ENCODE measurements at places on chromosomes 2 and 18.
A peak's percentile ranks its signal among the peaks of the same experiment; 100 is the strongest.

DNA sequence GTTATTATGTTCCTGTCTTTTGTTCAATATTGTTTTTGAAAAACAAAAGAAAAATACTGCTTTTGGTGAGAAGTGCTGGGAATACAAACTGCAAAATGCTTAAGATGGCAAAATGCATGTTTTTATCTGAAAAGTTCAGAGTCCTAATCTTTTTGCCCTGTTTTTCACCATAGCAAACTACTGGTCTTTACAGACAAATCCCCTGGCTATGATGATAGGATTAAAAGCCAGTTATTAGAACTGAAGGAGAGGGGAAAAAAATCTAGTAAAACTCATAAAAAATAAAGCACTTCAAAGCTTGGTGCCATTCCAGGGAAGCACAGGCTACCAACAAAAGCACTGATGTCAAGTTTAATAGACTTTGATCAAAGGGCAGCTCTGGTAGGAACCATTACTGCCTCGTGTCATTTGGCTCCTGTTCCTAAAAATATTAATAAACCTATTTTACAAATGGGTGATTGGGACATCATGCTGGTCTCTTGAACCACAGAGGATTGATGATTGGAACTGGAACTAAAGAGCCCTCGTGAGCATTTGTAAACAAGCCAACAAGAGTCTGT lies 194.7 kb downstream of the RAB3GAP1 start:
- DNase-seq = no peak

GRCh38 chr18:79396431-79397246 lies 909 bp downstream of the NFATC1 start:
- peak; percentile 65 for DNase-seq

GRCh38 chr2:8636721-8637636 lies 44.9 kb upstream of the ID2 start:
- no peak for DNase-seq

DNA sequence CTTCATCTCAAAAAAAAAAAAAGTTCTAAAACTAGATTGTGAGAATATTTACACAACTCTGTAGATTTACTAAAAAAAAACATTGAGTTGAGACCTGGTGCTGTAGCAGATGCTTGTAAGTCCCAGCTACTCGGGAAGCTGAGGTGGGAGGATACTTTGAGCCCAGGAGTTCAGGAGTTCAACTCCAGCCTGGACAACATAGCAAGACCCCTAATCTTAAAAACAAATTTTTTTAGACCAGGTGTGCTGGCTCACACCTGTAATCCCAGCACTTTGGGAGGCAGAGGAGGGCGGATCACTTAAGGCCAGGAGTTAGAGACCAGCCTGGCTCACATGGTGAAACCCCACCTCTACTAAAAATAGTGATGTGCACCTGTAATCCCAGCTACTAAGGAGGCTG lies 108.9 kb downstream of the MEMO1 start:
- DNase-seq = no peak

GRCh38 chr2:220104871-220105351 lies 477.5 kb downstream of the SLC4A3 start:
- no peak for DNase-seq
